ENCODE measurements at places on chromosomes 5 and 9.

DNA sequence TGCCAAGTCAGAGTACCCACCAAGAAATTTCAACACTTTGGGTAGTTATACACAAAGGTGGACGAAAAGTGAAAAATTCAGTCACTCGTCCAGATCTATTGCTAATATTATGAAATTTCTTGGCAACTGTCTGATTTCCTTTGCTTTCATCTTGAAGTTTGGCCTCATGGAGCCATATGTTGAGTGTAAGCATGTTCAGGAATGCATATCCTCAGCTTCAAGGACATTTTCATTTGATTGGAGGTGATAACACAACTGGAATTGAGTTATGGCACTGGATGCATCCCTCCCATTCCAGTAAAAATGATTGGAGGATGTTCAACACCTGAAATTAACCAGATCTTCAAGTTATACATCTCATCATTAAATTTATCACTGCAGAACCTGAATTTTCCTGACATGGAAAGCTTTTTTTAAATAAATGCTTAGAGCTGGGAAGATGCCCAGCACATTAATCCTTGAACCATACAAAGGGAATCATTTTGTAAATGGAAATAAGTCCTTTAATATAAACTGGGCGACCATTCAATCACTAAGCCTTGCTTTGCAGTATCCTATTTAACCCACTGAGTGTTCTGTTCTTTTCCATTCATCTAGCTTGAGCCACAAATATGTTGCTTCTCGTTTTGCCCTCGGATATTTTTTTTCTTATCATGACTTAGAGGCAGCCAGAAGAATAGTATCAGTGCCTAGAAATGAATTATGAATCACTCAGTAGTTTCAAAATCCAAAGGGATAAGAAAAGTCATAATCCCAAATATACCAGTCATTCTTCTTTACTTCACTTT, 273.7 kb upstream of the PIK3R1 start:
- DNase-seq = no peak

- DNase-seq = peak; percentile 40
Observed at GRCh38 chr9:20962536-20963225, 68.8 kb downstream of the HACD4 start.

- no peak for DNase-seq
Observed at GRCh38 chr5:43348861-43349363, 35.7 kb upstream of the HMGCS1 start.

GRCh38 chr9:117232281-117232680, 182.6 kb downstream of the ASTN2 start:
- no peak for DNase-seq

- DNase-seq = no peak
Observed at GRCh38 chr9:122087406-122088200, 5.5 kb downstream of the TTLL11 start.

- DNase-seq = no peak
Observed at GRCh38 chr5:55453211-55453610, 81.6 kb downstream of the PLPP1 start.

- peak; percentile 72 for DNase-seq
Observed at GRCh38 chr9:86795823-86796553, 151.3 kb downstream of the GAS1 start.

GRCh38 chr9:82706786-82707185, 356.2 kb downstream of the RASEF start:
- DNase-seq = no peak

GRCh38 chr9:69213647-69214046, 39.6 kb downstream of the TJP2 start:
- DNase-seq = no peak

- DNase-seq = no peak
Observed at GRCh38 chr5:98602534-98603112, 170.8 kb upstream of the RGMB start.

- no peak for DNase-seq
Observed at GRCh38 chr9:121674952-121675351, 23.5 kb downstream of the DAB2IP start.

DNA sequence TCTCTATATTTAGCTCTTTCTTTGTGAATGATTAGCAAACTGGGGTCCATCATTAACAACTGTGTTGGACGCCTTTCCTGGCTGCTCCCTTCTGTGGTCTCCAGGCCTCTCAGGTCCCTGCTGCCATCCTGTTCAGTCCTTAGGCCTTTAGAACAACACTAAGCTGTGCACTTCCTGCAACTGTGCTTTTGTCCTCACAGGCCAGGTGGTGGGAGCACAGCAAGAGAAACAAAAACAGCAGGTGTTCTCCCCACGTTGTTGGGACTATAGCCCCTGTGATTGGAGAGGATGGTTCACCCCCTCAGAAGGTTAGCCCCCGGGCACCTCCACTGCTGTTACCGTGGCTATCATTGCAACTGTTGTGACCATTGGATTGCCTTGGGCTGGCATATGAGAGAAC, 41.7 kb upstream of the CLINT1 start:
- DNase-seq = no peak

GRCh38 chr5:150461231-150461630, 11.7 kb upstream of the RPS14 start:
- peak; percentile 23 for DNase-seq

DNA sequence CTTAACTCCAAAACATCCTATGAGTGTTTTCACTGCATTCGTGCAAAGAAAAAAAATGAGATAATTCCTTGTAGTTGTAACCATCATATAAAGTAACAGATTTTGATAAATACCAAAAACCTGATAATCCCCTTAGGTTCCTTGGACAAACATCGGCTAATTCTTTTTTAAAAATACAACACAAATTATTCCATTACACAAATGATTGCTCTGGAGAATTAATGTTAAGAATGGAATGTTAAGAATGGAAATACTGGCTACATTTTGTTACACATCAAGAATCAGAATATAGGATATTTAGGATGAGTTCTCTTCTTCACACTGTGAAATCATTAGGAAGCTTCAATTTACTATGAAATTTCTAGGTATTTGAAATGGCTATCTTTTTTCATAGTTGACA, 139.4 kb downstream of the LPAR1 start:
- no peak for DNase-seq

GRCh38 chr9:137449931-137450538, 8.9 kb upstream of the ENTPD8 start:
- no peak for DNase-seq

DNA sequence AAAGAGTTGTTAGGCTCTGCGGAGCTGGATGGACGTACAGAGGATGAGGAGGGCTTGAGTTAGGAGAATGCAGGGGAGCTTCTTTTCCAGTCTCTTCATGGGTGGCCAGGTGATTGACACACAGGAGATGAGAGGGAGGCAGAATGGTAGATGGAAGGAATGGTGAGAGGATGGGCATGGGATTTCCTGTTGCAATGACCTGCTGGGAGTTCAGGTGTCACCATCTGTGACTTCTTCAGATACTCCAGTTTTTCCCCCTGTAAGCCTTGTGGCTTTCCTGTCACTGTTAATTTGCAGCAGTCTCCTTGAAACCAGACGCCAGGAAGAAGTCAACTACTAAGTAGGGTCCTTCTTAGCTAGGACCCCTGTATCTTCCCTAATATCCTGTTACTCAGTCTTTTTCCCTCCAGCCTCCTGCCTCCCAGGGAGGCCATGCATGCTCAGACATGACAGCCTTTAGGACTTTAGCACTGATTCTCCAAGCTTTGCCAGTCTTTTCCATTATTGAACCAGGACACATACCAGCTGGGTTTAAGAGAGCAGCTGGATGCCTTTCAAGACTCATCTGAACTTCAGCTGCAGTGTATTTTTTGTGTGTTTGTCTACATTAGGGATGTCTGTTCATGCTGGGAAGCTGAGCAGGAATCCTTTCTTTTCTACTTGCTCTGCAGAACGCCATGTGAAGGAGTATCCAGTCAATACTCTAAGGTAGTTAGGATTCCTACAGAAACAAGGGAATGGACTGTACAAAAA, 67.2 kb upstream of the CD180 start:
- DNase-seq = no peak

DNA sequence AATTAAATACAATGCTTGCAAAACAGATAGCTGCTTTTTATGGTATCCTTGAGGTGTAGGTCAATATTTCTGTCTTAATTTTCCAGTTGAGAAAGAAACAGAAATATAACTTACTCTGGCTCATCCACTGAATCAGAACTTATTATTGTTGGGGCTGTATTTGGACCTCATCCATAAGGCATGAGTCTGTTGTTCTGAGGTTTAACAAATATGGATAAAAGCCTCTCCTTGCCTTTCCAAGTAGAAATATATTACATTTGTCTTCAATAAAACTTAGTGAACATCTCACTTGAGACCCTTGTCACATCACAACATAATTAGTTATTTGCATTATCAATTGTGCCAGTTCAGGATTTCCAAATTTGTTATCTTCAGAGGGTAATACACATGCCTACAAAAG, 525.8 kb downstream of the AGTPBP1 start:
- DNase-seq = no peak

- DNase-seq = no peak
Observed at GRCh38 chr5:133471699-133472098, 140.6 kb downstream of the FSTL4 start.

DNA sequence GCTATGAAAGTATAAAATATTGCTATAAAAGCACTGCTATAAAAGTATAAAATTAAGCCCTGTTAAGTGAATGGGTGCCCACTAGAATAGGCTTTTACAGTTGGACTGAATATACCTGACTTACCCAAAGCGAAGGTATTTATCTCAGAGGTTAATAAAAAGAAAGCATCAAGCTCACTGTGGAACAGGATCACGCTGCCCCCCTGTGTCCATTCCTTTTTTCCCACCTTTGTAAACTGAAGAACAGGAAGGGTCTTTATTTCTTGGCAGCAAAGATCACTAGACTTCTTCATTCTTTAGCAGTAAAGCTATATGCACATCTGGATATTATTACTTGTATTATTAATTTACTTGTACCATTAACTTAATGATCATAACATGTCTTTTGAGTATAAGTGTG, 22.1 kb upstream of the PLPP6 start:
- peak; percentile 48 for DNase-seq

GRCh38 chr9:35835216-35835632, 6.2 kb downstream of the TMEM8B start:
- DNase-seq = no peak

DNA sequence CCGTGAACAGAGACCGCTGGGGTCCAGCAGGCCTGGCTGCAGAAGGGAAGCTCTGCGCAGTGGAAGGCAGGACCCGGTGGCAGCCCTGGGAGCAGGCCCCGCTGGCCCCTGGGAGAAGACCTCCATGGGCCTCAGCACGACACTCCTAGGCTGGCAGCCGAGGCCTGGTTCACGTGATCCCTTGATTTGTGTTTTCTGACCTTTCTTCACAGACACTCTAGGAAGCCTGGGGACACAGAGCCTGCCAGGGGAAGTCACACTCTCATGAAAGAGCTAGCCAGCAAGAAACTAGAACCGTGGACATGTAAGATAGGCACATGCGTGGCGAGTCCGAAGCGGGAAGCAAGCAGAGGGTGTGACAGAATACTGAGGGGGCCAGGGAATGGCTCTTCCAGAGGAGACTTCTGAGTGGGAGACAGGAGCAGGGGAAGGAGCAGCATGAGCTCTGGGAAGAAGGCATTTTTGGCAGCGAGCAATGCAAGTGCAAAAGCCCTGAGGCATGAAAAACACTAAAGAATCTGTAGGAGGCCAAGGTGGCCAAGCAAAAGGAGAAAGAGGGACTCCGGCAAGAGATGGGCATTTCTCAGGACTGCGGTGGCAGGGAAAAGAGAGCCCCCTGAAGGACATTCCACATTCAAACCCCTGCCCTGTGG, 26.6 kb upstream of the IL17B start:
- no peak for DNase-seq

- no peak for DNase-seq
Observed at GRCh38 chr9:122387536-122387935, 16.7 kb downstream of the PTGS1 start.

DNA sequence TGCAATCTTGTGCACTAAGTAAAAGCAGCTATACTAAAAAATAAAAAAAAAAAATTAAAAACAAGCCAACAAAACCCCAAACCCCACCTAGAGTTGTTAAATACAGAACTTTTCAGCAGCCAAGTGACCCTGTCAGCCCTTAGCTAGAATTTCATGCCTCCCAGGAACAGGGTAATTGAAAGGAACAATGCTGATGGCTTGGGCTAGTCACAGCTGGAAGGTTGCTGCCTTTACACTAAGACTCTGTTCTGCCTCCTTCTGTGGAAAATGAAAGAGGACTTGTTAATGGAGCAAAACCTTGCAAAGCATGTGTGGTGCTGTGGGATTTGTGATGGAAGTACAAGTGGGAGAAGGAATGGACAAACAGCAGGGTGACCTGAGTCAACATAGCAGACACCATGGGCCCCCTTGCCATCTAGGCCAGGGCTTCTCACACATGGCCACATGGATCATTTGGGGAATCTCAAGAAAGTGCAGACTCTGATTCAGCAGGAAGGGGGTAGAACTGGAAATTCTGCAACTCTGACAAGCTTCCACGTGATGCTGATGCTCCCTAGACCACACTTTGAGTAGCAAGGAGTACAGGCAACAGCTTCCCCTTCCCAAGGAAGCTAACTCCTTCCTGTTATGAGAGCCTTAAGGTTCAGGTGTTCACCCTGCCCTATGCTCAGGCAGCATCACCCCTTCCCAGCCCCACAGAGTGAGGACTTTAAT, 14.9 kb upstream of the TMEM252 start:
- DNase-seq = peak; percentile 38

DNA sequence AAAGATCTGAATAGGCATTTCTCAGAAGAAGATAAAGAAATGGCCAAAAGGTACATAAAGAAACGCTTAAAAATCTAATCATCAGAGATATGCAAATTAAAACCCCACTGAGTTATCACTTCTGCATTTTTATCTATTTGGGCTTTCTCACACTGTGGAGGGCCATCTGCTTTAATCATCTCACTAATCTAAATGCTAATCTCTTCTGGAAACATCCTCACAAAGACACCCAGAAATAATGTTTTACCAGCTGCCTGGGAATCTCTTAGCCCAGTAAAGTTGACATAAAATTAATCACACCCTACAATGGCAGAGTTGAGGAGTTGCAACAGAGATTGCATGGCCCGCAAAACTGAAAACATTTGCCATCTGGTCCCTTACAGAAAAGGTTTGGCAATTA, 407.9 kb upstream of the CYLC2 start:
- no peak for DNase-seq

DNA sequence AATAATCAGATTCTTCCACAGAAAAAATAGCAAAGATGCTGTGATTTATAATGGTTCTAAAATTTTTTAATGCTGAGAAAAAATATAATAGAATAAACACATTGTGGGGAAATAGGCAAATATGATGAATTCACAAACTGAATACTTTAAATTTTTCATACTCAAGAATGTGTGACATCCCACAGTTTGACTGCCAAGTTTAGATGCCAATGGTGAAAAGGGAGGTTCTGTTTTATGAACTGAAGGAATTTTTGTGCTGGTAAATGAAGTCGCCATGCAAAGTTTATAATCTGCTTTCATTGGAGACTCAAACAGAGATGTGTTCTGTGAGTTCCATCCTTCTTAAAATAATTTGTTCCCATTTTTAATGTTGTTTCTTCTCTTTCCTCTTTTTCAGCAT, 367.5 kb upstream of the ADAMTS16 start:
- no peak for DNase-seq

Measured in eye (tissue), 1 donor.